ENCODE measurements at places on chromosomes 5 and 9.

DNA sequence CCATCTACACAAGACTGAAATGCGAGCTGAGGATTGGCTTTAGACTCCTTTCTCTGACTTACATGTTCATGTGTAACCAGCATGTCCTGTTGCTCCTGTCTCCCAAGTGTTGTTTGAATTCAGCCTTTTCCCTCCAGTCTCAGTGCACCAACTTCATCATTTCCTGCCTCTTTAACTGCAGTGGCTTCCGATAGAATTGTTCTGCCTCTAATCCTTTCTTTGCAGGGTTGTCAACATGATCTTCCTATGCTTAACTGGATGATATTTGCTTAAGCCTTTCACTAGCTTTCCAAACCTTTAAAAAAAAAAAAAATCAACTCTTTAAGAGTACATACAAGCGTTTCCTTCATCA lies 6.7 kb upstream of the FYB1 start:
- no peak for DNase-seq

- DNase-seq, result no peak
These were observed 14.0 kb upstream of the TRIM14 start for GRCh38 chr9:98132806-98133631.

- peak; percentile 52 for DNase-seq
These were observed 86.0 kb downstream of the RXRA start for GRCh38 chr9:134412298-134412711.

GRCh38 chr5:149518620-149519019 lies 32.6 kb downstream of the CSNK1A1 start:
- peak; percentile 43 for DNase-seq

DNA sequence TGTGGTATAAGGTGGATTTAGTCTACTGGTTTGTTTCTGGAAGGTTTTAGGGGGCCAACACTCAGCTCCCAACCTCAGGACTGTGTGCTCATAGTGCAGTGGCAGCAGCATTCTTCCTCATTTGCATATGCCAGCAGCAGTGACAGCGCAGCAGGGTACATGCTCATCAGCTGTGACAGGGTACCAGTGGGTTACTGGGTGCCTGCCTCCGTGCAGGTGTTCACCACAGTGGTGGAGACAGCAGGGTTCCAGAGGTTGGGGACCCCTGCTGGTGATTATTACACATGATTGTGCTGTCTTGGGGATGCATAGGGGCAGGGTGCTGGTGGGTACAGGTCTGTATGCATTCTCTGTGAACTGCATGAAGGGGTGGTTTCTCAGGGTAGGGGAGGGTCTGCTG lies 45.5 kb upstream of the IFNE start:
- no peak for DNase-seq

GRCh38 chr5:68071736-68072135 lies 143.8 kb upstream of the PIK3R1 start:
- no peak for DNase-seq

DNA sequence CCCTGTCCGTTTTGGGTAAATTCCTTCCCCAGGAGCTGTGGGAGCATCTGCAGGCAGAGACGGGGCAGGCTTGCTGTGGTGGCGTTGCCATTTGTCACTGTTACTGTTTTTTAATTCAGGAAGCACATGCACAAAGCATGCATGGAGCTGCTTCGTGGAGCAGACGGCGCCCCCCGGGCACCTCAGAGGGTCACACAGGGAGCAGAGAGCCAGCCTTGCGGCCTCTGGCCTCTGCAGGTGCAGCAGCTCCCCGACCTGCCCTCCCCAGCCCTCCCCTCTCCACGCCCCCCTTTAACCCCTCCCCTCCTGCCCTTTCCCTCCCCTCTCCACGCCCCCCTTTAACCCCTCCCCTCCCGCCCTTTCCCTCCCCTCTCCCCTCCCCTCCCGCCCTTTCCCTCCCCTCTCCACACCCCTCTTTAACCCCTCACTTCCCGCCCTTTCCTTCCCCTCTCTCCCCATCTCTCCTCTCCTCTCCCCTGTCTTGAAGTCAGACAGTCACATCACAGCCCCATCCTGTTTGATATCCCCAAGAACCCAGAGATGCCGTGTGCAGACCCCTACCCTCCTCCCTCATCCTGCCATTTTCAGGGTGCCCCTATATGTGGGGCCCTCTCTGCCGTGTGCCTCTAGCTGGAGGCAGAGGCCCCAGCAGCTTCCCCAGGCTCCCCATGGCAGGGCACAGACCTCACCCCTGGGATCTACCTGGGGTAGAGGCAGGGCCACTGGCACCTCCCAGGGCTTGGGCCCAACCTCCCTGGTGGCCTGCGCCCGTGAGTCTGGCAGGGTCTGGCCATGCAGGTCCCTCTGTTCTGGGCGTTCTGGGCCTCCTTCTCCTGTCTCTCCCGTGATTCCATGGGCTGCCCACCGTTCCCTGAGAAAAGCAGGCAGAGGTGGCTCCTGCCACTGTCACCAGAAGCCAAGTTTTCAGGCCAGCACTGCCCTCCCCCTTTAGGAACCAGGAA lies 29.6 kb upstream of the UBAC1 start:
- DNase-seq, result peak; percentile 92

DNA sequence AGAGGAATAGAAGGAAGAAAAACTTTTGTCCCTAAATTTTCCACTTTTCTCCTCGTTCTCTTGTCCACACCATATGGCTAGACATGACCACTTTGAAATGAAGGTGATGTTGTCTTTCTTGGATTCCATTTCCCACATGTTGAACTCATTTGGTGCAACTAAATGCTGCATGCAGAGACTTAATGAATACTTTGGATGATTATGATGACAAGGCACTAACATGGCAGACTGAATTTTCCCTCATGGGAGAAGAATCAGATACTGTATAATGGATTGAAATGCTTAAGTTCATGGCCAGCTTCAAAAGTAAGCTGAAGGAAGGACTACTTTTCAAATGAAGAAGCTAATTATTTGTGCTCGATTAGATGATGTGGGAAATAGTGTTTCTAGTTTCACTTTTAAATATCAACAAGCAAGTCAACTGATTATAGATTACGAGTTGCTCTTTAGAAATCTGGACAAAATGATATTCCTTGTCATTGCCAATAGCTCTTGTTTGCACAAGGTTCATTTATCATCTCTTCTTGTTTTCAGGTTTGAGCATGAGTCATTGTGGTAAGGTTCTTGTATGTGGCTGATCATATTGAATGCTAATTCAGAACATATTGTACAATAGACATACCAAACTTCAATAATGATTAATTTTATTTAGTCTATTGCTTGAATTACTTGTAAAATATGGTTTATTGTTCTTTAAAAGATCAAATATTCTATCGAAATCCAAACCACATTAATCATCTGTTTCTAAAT lies 501.3 kb upstream of the FTMT start:
- no peak for DNase-seq

Measured in hematopoietic multipotent progenitor cell treated with erythropoietin and hydrocortisone succinate and interleukin-3 and kit ligand, for 6 days (in vitro differentiated cells).